ENCODE measurements at places on chromosomes 13 and 19.

GRCh38 chr19:43525836-43526771, 897 bp downstream of the ETHE1 start:
- peak; percentile 37 for DNase-seq

GRCh38 chr13:76609643-76610042, 276.6 kb downstream of the KCTD12 start:
- DNase-seq, result no peak

DNA sequence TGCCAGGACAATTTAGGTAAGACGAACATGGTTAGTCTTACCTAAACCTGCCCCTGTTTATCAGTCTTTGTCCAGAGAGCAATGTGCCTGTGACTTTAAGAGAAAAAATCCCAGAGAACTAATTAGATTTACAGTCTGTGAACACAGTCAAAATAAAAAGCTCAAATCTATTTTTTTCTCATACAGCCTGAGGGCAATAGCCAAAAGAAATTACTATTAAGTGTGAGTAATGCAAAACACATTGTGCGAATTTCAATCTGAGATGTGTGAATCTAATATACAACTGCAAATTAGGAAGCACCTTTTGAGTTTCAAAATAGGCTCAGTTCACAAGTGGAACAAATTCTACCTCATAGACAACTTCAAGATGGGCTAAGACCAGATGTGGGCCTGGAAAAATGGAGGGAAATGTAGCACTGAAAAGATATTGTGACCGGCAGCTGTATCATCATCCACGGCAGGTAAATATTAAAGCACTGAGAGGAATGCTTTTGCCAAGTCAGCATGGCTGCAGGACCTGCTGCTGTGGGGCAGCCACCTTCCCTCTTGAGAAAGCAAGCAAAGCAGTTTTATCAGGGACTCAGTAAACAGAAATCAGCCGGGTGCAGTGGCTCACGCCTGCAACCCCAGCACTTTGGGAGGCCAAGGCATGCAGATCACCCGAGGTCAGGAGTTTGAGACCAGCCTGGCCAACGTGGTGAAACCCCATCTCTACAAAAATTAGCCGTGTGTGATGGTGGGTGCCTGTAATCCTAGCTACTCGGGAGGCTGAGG, 114.8 kb downstream of the KATNAL1 start:
- no peak for DNase-seq

DNA sequence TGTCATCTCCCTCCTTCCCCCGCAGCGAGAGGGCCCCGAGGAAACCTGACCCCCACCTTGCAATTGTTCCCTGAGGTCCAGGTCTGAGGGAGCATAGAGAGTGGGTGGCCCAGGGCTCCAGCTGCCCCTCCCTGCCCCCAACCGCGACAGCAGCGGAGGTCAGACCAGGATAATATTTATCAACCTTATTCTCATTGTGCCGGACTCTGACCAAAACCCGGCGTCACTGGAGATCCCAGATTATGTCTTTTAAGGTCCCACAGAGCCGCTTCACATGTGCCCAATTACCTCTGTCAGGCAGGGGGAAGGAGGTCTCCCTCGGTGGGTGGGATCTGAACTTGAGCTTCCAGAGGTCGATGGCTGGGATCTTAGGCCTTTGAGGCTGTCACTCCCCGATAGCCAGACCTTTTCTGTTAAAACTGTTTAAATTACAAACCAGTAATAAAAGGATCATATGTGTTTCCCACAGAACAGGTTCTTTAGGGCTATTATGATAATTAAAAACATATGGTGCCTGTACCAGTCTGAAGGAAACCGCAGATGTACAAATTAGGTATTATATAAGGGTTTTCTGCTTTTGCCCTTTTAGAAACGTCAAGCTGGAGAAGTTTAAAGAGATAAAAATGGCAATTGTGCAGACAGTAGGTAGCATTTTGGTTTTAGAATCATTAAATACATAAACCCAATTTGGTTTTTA, 195.5 kb downstream of the ZNF536 start:
- no peak for DNase-seq

- no peak for DNase-seq
Measured at GRCh38 chr13:77584106-77584505, 48.6 kb downstream of the SCEL start.

DNA sequence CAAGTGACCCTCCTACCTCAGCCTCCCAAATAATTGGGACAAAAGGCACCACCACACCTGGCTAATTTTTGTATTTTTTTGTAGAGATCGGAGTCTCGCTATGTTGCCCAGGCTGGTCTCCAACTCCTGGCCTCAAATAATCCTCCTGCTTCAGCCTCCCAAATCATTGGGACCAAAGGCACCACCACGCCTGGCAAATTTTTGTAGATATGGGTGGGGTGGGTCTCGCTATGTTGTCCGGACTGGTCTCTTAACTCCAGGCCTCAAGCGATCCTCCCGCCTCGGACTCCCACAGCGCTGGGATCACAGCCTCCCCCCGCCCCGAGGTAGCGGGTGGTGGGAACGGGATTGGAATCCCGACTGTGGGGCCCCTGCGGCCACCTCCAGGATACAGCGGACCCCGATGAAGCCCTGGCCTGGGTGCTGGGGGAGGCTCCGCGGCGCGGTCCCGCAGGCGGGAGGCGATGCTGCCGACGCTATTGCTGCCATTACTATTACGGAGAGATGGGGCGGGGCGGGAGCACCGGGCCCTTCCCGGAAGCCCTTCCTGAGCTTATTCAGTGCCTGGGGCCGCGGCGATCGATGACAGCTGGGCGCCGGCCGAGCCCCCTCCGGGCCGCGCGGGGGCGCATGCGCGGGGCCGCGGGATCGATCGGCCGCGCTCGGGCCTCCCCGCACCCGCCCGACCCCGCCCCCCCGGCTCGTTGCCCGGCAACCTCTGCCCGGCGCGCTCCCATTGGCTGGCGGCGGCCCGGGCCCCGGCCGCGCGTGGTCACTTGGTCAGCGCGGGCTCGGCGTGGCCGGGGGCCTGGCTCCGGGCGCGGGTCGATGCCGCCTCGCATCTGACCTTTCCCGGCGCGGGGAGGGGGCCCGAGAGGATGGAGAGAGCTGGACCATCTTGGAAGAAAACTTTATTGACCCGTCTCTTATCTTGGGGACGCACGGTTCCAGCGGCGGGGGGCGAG, 27.9 kb upstream of the ONECUT3 start:
- peak; percentile 69 for DNase-seq

- DNase-seq, result no peak
Measured at GRCh38 chr13:69331245-69331644, 776.4 kb upstream of the ATXN8OS start.

DNA sequence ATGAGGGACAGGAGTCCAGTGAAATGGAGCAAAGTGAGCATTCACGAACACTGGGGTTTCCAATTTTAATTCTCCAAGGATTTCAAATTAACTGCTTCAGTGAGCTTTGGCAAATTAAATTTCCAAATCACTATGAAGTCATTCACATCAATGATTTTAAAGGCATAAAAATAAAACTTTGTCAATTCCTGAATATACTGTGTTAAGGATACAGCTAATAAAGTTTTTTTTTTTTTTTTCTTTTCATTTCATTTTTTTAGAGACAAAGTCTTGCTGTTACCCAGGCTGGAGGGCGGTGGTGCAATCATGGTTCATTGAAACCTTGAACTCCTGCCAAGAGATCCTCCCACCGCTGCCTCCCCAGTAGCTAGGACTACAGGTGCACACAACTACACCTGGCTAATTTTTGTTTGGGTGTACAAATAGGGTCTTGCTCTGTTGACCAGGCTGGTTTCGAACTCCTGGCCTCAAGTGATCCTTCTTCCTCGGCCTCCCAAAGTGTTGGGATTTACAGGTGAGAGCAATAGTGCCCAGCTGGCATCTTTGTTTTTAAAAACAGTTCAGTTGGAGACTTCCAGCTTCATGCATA, 21.9 kb downstream of the RBM26 start:
- DNase-seq, result no peak

- peak; percentile 81 for DNase-seq
Measured at GRCh38 chr19:49987159-49987698, 26.3 kb upstream of the SIGLEC11 start.
